ENCODE measurements at places on chromosomes 1 and 21. TPM values are rescaled to one million over a fixed set of nuclear protein-coding genes. Genes with fewer than 3 reads are reported as not detected.

GRCh38 chr21:34728479-34728878 is 59.7 kb downstream of the CLIC6 start:
- DNase-seq, result no peak

DNA sequence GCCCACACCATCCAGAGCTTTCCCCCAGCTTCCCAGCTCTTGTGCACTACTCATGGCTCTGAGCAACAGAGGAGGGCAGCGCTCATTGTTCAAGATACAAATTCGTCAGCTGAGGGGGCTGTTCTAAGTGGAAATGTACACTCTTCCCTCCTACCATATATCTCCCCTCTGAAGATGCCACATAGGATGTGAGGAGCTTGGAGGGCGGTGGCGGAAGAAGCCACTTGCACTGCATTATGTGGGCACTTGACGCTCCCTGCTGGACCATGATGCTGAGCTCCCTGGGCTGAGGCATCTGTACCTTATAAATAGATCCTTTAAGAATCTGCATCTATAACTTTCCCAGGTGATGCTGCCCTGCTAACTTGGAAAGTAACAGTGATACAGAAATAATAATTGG is 477.6 kb upstream of the DEPDC1 start:
- no peak for DNase-seq

- no peak for DNase-seq
Measured at GRCh38 chr1:3623441-3624199, 1.2 kb upstream of the TPRG1L start.

DNA sequence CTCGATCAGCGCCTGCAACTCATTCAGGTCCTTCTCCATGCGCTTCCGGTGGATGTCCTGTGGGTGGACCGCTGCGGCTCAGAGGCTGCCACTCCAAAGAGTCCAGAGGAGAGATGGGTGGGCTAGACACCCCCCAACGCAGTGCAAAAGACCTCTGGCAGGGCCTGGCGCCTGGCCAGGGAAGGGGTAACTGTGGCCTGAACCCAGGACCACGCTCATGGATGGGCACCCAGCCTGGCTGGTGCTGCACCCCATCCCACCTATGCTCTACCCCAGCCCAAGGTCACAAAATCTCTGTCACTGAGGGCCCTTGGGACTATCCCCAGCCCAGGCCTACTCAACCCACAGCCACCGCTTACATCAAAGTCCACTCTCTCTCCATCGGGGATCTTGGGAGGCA is 12.2 kb downstream of the TNNT2 start:
- DNase-seq, result no peak

GJC2 gene
- 1.4 TPM for total RNA-seq

DNA sequence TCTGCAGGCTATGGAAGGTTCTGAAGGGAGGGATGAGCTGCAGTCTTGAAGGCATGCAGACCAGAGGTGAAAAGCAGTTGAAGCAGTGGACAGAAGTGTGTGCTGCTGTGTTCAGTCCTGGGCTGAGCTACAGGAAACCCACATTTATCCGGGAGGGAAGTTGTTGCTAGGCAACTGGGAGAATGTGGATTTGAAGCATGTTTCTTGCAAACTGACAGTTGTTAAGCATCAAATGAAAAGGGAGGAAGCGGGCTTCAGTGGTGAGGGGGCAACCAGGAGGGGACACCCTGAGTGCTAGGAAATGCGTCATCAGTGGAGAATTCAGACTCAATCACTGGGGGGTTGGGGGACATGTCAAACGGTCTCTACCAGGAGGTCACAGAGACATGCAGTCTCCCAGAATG is 28.7 kb downstream of the ABCA4 start:
- DNase-seq, result peak; percentile 99

CYP4A11 gene
- not detected for total RNA-seq

GRCh38 chr1:175138579-175138978 is 54.0 kb downstream of the KIAA0040 start:
- no peak for DNase-seq

- DNase-seq, result no peak
Measured at GRCh38 chr21:39022466-39022862, 160.8 kb downstream of the PSMG1 start.

DNA sequence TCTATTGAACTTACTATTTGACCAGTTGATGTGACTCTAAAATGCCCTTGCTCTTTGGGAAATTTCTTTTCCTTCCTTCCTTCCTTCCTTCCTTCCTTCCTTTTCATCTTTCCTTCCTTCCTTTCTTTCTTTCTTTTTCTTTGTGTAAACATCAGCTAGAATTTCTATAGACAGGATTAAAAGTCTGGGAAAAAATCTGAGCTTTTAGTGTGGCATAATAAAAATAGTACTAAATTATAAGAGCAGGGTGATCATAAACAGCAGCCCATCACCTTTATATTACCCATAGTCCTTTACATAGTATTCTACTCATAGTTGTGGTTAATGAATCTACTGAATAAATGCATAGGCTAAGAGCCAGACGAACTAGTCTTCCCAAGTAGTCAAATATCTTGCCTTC is 281.0 kb upstream of the DAB1 start:
- no peak for DNase-seq

- DNase-seq, result no peak
Measured at GRCh38 chr1:181538836-181539235, 55.5 kb downstream of the CACNA1E start.

CLDN17 gene
- not detected for total RNA-seq

GRCh38 chr21:45640001-45640887 is 3.3 kb upstream of the PCBP3 start:
- DNase-seq, result no peak

- DNase-seq, result no peak
Measured at GRCh38 chr1:56516539-56517252, 62.7 kb downstream of the PLPP3 start.

GRCh38 chr1:196357913-196358312 is 250.3 kb downstream of the KCNT2 start:
- DNase-seq, result no peak

DNA sequence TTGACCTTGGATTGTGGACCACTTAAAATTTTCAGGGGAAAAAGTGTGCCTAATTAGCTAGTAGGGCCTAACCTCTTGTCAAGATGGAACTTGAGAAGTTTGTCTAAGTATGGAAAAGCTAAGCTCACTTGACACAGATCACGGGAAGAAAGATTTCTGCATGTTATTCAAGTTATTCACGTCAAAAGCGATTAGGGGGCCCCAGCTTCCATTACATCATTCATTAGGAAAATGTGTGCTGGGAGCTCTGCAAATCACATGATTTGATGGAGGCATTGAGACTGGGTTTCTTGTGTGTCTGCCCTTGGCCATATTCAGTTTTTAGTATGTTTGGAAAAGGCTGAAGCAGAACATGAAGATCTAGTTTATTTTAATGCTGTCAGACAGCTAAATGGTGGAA is 15.5 kb upstream of the POGZ start:
- no peak for DNase-seq

DNA sequence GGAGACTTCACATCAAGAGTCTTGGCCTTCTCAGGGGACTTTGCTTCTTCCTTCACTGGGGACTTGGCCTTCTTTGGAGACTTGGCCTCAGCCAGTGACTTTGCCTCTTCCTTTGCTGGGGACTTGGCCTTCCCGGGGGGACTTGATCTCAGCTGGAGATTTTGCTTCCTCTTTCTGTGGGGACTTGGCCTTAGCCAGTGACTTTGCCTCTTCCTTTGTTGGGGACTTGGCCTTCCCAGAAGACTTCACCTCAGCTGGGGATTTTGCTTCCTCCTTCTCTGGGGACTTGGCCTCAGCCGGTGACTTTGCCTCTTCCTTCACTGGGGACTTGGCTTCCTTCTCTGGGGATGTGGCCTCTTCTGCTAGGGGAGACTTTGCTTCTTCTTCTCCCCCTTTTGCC is 13.5 kb upstream of the CD2 start:
- no peak for DNase-seq

DNA sequence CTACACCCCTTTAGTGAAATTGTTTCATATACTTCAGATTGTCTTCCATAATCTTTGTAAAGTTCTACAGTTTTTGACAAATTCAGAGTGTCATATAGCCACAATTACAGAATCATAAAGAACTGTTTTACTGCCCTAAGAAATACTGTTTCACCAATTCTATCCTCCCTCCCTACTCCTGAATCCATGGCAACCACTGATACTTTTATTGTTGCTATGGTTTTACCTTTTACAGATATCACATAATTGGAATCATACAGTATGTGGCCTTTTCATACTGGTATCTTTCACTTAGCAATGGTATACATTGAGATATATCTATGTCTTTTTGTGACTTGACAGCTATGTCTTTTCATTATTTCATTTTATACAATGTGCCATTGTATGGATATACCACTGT is 34.1 kb downstream of the RC3H1 start:
- DNase-seq, result no peak

SLC30A1 gene
- 14.3 TPM for total RNA-seq

- no peak for DNase-seq
Measured at GRCh38 chr1:223455470-223455869, 62.3 kb downstream of the CCDC185 start.

DNA sequence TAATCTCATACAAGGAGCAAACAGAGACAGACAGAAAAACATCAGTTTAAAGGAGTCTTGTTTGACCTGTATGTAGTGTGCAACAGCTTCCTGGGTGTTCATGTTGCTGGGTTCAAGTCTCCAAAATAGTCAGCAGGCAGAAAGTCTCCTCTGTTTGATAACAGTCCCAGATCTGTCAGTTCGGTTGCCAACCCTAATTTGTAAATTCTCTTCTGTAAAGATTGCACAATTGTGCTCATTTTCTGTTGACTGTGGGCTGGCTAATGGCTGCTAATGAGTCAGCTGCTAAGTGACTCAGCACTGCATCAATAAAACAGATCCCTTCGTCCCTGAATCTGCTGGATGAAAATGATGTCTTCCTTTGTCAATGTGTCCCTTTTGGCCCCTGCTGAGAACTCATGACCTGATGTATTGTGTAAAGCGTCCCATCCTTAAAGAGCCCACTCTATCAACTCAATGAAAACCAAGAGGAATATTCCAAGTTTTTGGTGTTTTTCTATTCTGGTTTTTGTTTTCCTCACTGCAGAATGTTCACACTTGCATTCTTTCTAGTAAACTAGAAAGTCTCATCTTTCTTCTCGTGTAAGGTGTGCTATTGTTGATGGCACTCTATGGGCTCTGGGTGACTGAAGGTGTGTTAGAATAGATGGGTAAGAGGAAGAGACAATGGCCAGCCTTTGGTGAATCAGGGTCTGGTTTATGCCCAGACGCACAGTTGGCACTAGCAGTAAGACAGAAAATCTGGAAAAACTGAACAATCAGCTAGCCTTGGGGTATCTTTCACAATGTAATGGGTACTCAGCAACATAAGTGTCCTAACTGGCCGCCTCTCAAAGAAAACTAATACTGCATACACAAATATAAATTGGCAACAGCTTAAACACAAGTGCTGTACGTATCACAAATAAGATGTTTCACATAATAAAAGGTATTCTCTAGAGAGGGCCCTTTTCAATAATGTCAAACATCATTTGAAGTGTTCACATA is 75.1 kb upstream of the SIPA1L2 start:
- no peak for DNase-seq

GRCh38 chr1:66642992-66643391 is 109.0 kb downstream of the SGIP1 start:
- DNase-seq, result no peak

DNA sequence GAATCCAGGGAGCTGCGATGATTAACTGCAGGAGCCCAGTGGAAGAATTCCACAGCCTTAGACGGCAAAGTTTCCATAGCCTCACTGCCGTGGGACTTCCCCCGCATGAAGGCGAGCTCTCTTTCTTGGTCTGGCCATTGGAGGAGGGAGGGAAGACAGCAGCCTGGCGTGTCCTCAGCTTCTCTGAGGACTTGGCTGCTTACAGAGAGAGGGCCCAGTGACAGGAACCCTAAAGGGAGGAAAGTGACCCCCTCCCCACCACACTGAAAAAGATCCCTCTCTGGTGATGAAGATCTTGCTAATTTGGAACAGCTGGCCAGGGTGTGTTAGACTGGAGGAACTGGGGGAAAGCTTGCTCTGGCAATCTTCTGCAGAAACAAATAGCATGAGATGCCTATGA is 41.0 kb downstream of the ATP2B4 start:
- no peak for DNase-seq

TNFRSF18 gene
- total RNA-seq, result 0.18 TPM

GCSAML gene
- total RNA-seq, result not detected

All from pulmonary artery endothelial cell (primary cell).